NCI-H187 treated with DMSO at 0.1 percent for 48 hours (cell line): ENCODE measurements at places on chromosomes 13 and 19.

DNA sequence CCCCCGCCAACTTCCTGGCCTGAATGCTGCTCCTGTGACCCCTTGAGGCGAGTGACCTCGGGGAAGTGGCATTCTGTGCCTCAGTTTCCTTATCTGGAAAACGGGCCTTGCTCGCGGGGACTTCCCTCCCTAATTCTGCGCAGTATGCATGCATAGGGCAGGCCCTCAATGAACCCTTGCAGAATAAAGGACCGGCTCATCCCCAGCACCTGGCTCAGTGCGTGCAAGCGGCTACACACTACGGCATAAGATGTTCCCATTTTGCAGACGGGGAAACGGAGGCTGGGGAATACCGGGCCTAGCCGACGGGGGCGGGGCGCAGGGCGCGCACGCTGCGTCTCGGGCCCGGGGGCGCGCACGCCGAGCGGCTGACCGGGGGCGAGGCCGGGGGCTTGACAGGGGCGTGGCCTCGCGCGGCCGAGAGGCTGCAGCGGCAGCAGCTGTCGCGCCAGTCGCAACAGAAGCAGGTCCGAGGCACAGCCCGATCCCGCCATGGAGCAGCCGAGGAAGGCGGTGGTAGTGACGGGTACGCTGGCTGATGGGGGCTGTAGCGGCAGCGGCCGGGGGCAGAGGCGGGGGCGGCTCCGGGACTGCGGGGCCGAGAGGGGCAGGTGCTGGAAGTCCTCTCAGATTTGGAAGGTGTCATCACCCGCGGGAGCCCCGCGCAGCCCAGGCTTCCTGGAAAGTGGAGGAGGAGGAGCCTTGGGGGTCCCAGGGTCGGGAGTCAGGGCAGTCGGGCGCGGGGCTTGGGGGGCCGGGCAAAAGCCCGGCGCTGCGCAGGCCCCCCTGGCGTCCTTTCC lies at the start of gene PGPEP1:
PGPEP1 (plus strand) TSS at position 409 of the 800 bp plus-strand sequence; CDS start at position 493, 84 bp downstream.
- no peak for DNase-seq

DNA sequence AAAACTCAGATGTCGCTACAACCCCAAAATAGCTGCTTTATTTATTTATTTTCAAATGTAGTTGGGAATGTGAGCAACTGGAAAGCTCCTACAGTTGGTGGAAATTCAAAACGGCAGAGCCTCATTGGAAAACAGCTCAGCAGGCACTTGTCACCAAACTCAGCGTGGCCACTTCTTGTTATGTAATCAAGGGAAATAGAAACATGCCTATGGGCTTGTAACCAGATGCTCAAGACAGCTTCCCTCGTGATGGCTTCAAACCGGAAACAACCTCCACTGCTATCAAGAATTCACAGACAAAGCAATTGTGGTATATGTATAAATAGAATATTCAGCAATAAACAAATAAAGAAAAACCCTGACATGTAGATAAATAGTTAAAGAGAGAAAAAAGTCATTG lies 627.8 kb upstream of the SLC10A2 start:
- peak; percentile 26 for DNase-seq

- no peak for DNase-seq
These were observed 10.5 kb downstream of the LPAR6 start for GRCh38 chr13:48402325-48402932.

DNA sequence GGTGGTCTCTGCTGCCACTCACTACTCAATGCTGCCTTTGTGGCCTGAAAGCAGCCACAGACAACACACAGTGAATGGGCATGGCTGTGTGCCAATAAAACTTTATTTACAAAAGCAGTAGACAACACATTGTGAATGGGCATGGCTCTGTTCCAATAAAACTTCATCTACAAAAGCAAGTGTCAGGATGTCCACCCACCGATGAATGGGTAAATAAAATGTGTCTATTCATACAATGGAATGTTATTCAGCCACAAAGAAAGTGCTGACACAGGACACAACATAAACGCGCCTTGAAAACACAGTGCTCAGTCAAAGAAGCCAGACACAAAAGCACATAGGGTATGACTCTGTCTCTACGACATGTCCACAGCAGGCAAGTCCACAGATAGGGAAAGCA lies 20.1 kb downstream of the ZSCAN5A start:
- DNase-seq: no peak

- no peak for DNase-seq
These were observed 28.8 kb downstream of the ZNF333 start for GRCh38 chr19:14718522-14719116.

GRCh38 chr19:31232871-31233270 lies 116.4 kb downstream of the TSHZ3 start:
- no peak for DNase-seq

DNA sequence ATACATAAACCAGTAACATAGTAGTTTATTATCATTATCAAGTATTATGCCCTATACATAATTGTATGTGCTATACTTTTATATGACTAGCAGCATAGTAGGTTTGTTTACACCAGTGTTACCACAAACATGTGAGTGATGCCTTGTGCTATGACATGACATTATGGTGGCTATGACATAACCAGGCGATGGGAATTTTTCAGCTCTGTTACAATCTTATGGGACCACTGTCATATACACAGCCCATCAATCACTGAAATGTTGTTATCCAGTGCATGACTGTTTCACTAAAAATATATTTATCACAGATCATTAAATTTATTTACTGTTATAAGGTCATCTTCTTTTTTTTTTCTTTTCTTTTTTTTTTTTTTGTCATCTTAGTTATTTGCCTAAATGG lies 674.5 kb downstream of the PCDH17 start:
- no peak for DNase-seq

GRCh38 chr13:98539666-98540065 lies 37.2 kb downstream of the STK24 start:
- DNase-seq: no peak

- DNase-seq: no peak
These were observed 23.0 kb downstream of the PAN3 start for GRCh38 chr13:28161370-28161769.

DNA sequence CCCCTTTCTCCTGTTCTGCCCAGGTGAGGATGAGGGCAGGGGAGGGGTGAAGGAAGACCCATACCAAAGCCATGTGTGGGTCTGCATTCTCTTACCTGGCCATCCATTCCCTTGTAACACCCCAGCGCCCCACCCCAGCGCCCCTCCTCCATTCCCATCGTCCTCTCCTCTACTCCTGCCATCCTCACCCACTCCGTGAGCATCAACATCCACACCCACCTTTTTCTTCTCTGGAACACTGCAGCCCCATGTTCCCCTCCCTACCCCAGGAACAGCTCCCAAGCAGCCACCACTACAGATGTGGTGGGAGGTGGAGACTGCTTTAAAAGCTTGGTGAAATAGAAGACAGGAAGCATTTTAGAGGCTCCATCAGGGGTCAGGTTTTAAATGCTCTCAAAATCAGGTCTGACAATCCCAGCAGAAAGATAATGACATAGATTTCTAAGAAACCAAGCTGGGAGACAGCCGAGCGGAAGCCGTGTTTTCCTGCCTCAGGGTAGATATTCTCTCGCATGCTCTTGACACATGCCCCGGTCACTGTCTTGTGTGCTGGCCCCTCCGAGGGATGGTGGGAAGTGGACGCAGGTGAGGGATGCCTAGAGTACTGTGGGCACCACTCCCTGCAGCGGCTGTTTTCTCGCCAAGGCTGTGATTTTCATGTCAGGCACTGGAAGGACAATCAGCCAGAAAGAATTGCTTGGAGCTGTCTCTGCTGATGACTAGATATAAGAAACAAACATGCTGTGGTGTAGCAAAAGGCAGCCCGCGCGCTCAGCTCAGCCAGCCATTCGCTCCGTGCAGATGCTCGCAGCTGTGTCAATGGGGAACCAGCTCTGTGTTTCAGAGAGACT lies 9.8 kb downstream of the MEDAG start:
- DNase-seq: no peak

- DNase-seq: no peak
These were observed 60.0 kb upstream of the SPRY2 start for GRCh38 chr13:80400865-80401426.

DNA sequence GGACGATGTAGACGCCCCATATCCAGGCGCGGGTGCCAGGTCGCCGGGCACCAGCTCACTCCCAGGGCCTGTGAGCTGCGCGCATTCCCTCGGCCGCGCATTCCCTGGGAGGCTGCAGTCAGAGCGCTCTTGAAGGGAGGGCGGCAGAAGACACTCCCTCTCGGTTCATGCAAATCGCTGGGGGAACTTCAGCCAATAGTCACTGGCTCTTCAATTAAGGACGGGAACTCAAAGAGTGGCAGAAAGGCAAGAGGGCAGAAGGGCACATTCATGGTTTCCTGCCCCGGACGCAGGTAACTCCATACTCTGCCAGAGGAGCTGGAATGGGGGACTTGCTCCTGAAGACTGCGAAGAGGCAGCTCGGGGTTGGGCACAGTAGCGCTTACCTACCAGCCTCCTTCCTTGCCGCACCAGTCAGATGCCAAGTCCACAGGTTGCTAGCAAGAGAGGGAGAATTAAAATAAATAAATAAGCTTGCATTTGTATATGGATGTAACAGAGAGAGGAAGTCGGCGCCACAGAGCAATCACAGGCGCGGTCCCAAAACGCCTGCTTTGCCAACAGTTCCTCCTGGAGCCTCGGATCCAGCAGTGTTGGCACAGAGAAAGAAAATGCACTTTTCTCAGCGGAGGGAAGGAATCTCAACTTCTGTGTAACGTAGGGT lies 459 bp downstream of the PCDH20 start:
- DNase-seq: no peak

DNA sequence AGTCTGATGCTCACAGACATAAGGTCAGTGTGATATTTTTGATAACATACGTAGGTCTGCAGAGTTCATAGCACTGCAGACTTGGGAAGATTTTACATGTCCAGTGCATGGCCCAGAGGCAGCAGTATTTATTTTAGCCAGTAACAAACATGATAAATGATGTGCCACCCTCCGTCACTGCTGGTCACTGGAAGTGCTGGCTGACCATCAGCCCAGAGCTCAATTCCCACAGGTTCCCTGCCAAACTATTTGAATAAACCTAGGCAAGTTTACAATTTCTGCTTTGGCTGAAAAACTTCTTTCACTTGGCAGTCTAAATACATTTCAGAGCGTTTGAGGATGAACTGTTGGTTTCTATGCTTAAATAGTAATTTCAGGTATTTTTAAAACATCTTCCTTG lies 135.5 kb upstream of the EDNRB start:
- DNase-seq: no peak

DNA sequence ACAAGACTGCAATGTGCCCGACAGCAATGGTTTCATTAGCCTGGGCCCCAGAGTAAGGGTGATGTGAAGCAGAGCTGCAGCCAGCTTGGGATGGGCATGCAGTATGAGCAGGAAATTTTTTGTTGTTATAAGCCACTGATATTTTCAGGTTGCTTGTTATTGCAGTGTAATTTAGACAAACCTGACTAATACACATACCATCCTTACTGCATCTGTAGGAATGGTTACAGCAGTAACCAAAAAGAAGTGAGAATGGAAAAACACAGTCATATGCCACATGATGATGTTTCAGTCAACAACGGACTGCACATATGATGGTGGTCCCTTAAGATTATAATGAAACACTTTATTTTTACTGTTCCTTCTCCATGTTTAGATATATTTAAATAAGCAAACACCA lies 8.6 kb upstream of the POMP start:
- DNase-seq: no peak

DNA sequence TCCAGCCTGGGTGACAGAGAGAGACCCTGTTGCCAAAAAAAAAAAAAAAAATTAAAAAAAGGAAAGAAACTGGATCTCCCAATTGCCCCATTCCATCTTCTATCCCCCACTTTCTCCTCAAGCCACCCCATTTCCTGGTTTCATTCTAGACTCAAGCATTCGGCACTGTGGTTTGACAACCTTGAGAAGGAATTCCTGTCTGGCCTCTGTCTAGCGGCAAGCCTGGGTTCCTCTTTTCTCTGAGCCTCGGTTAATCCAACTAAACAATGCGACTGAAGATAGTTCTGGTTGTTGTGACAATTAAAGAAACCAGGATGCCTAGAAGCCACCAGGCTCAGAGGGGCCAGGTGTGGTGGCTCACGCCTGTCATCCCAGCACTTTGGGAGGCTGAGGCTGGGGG lies 3.3 kb upstream of the C3 start:
- no peak for DNase-seq

GRCh38 chr19:15722956-15723355 lies 4.9 kb upstream of the OR10H2 start:
- DNase-seq: no peak

GRCh38 chr13:76647550-76647949 lies 238.7 kb downstream of the KCTD12 start:
- no peak for DNase-seq

GRCh38 chr19:32651729-32652140 lies 23.2 kb downstream of the ANKRD27 start:
- no peak for DNase-seq

DNA sequence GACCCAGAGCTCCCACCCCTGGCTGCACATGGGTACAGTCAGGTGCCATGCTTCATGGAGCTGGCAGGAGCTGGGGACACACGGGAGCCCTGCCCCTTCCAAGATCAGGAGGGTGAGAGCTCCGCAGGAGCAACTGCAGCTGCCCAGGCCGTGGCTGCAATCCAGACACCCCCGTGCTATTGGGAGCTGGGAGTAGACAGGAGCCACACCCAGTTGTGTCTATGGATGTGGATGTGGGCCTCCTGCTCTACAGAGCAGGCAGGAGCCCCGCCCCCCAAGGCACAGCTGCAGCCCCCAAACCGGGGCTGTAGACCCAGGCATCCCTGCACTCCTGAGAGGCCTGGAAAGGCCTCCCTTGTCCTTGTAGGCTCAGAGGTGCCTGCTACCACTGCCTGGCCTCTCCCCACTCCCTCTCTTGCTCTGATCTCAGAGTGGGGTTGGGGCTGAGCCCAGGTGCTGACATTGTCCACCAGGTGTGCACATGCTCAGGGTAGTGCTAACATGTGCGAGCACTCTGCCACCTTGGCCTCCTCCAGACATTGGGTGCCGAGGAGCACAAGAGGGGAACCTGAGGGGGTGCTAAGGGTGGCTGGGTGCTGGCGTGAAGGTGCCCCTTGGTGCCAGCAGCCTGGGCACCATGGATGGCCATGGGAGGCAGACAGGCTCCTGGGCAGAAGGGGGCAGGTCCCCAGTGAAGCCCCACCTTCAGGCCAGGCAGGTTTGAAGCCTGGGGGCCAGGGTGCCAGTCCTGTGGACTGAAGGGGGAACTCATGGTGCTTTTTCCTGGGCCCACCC lies 8.0 kb upstream of the BAX start:
- no peak for DNase-seq

- DNase-seq: no peak
These were observed 2220.8 kb upstream of the PCDH20 start for GRCh38 chr13:63636316-63636993.

DNA sequence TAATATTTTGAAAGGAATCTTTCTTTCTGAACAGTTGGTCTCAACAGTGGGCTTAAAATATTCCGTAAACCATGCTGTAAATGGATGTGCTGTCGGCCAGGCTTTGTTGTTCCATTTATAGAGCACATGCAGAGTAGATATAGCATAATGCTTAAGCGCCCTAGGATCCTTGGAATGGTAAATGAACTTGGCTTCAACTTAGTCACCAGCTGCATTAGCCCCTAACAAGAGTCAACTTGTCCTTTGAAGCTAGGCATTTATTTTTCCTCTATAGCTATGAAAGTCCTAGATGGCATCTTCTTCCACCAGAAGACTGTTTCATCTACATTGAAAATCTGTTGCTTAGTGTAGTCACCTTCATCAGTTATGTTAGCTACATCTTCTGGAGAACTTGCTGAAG lies 47.6 kb downstream of the SACS start:
- DNase-seq: no peak

- no peak for DNase-seq
These were observed 6.8 kb upstream of the CARM1 start for GRCh38 chr19:10864538-10864899.
